Fibroblast of mammary gland (primary cell): ENCODE measurements at places on chromosomes 2 and 18.

GRCh38 chr2:134778372-134778771 is 59.6 kb upstream of the TMEM163 start:
- DNase-seq, result no peak

DNA sequence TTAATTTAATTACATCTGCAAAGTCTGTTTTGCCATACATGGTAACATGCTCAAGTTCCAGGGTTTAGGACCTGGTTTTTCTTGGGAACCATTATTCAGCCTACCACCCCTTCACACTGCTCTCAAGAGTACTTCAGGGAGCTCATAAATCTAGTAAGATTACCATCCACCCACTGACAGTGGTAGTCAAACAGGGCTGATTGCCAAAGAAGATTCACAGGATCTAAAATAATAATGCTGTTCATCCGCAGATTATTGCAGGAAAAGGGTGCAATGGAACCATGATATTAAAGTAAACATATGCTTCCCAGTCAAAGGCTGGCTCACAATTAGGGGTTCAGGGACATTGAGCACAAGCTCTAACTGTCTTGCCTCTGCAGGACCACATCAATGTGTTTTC is 148.0 kb upstream of the CYRIA start:
- no peak for DNase-seq

GRCh38 chr2:28413152-28413898 is 20.7 kb downstream of the FOSL2 start:
- DNase-seq, result no peak

DNA sequence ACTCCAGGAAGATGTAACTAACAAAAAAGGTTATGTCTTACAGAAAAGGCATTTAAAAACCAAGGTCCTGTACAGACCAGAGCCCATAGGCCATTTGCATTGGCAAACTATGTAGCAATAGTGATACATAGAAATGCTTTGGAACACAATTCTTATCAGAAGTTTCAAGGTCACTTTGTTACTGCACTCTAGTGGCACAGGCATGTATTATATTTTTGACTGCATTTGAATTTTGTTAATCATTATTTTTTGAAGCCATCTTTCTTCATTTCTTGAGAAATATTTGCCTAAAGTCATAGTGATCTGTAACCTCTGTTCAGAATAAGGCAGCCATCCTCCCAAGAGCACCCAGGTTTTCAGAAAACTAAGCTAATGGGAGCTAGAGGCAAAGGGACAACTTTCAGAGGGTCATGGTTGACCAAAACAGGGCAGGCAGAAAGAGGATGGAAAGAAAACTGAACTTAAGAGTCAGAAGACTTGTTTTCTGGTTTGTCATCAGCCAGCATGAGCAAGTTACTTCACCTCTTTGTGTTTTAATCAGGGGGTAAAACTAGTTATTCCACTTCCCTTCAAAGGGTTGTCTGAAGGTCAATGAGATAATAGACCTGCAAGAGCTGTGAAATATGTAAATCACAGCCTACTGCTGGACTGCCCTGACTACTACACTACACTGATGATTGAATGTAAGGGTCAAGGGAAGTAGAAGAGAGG is 41.5 kb downstream of the SLC38A11 start:
- peak; percentile 33 for DNase-seq

GRCh38 chr18:76479351-76480238 is 15.4 kb downstream of the ZNF516 start:
- no peak for DNase-seq

- DNase-seq, result no peak
Observed at GRCh38 chr2:59888015-59888414, 665.4 kb downstream of the BCL11A start.

- DNase-seq, result no peak
Observed at GRCh38 chr18:8851659-8852058, 146.3 kb downstream of the MTCL1 start.

- DNase-seq, result no peak
Observed at GRCh38 chr2:234476766-234477165, 20.1 kb downstream of the ARL4C start.

- peak; percentile 27 for DNase-seq
Observed at GRCh38 chr18:1585881-1586488, 681.3 kb downstream of the ADCYAP1 start.

- no peak for DNase-seq
Observed at GRCh38 chr18:26453386-26453901, 94.9 kb downstream of the KCTD1 start.

DNA sequence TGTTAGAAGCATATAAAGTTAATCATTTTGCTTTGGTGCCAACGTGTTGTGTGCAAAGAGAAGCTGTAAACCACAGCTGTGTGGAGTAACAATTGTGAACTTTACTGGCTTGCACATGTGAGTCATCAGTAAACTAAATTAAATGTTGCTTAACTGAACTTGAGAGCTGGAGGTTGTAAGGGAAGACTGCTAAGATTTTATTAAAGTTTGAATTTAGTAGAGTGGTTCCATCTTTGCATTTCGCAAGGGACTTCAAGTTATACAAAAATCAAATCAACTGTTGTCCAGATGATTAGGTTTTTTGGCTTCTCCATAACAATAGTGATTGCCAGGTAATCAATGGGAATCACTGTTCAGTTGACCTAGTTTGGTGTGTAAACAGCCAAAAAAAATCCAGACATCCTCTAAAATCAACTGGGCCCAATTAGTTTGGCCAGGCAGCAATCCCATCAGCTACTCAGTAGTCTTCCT is 247.4 kb downstream of the MYO3B start:
- peak; percentile 81 for DNase-seq

GRCh38 chr2:70089220-70089982 is 2.1 kb downstream of the PCBP1 start:
- peak; percentile 20 for DNase-seq

GRCh38 chr2:239589270-239589825 is 188.5 kb upstream of the HDAC4 start:
- DNase-seq, result no peak

DNA sequence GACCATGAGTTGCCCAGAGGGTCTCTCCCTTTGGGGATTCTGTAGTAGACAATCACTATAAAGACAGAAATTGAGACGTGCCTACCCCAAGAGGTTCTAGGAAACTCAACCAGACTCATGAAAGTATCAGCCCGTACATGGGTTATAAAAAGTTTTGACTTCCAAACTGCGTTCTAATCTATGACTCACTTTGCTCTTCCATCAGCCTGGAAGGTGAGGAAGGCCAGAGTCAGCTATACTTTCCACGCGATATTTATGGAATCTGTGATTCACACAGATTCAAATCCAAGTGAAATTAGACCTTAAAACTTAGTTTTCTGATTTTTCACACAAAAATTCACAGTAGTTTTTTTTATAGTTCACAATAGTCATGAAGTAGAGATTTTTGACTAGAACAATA is 7.7 kb upstream of the LYPD1 start:
- DNase-seq, result no peak

DNA sequence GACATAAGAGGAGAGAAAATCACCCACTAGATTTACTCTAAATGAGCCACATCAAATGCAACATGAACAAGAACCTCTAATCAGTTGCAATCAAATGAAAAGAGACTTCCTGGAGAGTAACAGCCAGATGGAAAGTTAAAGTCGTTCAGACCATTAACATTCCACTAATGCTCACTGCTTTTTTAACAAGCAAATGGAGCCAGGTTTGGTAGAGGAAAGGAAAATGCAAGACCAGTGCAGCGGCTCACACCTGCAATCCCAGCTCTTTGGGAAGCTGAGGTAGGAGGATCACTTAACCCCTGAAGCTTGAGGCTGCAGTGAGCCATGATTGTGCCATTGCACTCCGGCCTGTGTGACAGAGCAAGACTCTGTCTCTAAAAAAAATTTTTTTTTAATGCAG is 48.5 kb downstream of the CACNB4 start:
- no peak for DNase-seq

DNA sequence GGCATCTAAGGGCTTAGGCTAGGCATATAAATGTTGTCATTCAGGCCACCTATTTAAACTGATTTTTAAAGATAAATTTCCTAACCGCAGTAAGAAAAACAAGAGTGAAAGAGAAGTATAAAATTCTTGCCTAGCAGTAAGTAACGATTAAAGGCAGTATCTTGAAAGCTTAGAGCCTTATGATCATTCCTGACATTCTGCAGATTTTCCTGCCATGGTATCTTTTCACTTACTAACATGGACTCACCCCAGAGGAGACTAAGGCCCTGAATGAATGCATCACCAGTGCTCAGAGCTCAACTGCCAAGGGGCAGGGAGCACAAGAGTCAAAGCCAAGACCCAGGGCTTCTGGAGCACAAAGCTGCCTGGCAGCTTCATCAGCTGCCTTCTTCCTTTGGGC is 133.1 kb downstream of the GCA start:
- no peak for DNase-seq
